ENCODE measurements at places on chromosomes 16 and 17.

DNA sequence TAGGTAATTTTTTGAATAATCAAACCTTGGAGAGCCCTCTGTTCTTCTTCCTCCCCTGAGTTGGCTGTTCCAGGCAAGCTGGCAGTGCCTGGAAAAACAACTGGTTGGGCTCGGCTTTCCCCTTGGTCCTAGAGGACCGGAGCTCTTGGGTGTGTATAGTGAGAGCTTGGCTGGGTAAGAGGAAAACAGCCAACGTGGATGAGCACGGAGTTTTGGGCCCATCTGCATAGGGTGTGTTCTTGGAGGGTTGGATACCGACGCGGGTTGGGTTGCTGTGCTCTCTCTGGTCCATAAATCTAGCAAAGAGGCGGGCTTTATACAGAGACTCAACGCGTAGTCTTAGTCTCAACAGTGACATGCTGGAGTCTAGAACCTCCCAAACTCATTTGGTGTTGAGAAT lies 23.2 kb downstream of the ITGB3 start:
- DNase-seq, result peak; percentile 94

GRCh38 chr17:61196302-61196704 lies 203.3 kb upstream of the TBX2 start:
- no peak for DNase-seq

GRCh38 chr16:55760310-55761001 lies 72.4 kb downstream of the CES1 start:
- no peak for DNase-seq

- DNase-seq, result peak; percentile 61
Measured at GRCh38 chr17:37779554-37779953, 34.7 kb upstream of the HNF1B start.

GRCh38 chr16:14476183-14476582 lies 153.9 kb downstream of the PARN start:
- DNase-seq, result no peak

DNA sequence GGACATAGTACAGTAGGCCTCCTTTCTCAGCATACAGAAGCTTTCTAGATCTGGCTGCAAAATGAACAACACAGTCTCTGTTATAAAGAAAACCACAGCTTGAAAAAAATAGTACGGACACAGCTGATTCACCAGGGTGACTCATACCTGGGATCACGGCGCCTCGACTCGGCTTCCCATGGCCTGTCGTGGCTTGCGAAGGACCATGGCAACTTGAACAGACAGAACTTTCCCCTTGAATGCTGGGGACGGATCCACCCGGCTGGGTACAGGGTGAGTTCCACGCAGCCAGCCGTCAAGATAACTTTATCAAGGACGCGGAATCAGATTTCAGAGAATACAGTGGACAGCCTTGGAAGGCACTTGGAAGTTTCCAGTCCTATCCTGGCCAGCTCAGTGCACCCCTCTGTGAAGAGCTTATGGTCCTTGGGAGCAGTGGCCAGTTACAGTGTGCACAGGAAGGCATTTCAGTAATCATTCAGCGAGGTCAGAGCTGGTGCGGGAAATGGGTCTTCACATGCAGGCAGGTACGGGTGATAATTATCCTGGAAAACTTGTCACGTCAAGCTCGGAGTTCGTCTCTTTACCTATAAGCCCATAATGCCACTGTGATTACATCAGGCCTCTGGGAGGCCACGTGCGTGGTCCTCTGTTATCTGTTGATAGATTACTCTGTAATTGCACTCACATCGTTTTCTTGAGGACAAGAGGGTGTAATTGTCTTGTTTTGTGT lies 57.9 kb upstream of the MAF start:
- peak; percentile 90 for DNase-seq

GRCh38 chr17:50634915-50635731 lies 442 bp downstream of the ABCC3 start:
- DNase-seq, result no peak

DNA sequence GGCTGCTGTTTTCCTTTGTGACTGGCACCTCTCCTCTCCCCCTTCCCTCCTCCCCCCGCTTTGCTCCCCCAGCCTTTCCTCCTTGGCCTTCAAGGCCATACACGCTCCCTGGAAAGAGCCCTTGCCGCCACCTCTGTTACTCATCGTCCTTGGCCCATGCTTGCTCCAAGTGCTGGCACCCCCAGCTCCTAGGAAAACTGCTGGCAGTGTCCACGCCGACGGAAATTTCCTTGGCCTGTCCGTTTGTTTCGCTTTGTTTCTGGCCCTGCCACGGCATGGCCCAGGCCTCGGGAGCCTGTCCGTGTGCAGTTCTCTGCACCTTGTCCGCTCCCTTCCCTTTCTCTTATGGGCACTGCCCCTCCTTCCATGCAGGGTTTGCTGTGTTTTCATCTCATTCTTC lies 18.0 kb downstream of the CA5A start:
- DNase-seq, result no peak

DNA sequence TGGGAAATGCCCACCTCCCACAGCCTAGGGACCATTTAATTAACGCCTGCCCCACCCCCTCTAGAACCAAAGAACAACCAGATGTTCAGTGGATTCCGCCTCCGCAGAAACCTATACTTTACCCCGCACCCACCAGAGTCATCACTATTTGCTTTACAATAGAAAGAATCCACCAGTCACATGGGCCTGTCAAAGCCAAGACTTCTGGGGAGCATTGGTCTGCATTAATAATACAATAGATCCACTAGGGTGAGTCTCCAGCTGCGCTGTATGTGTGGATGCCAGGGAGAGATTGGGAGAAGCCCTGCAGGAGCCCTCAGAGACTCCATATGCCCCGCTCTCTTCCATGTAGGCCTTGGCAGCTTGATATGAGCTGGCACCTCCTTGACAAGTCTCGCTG lies 31.3 kb downstream of the CLEC19A start:
- DNase-seq, result no peak

GRCh38 chr17:58415371-58416055 lies 1.8 kb downstream of the RNF43 start:
- DNase-seq, result no peak

GRCh38 chr16:67516296-67517154 lies 12.1 kb upstream of the RIPOR1 start:
- peak; percentile 78 for DNase-seq

GRCh38 chr17:78398390-78398789 lies 19.9 kb downstream of the PGS1 start:
- DNase-seq, result no peak

DNA sequence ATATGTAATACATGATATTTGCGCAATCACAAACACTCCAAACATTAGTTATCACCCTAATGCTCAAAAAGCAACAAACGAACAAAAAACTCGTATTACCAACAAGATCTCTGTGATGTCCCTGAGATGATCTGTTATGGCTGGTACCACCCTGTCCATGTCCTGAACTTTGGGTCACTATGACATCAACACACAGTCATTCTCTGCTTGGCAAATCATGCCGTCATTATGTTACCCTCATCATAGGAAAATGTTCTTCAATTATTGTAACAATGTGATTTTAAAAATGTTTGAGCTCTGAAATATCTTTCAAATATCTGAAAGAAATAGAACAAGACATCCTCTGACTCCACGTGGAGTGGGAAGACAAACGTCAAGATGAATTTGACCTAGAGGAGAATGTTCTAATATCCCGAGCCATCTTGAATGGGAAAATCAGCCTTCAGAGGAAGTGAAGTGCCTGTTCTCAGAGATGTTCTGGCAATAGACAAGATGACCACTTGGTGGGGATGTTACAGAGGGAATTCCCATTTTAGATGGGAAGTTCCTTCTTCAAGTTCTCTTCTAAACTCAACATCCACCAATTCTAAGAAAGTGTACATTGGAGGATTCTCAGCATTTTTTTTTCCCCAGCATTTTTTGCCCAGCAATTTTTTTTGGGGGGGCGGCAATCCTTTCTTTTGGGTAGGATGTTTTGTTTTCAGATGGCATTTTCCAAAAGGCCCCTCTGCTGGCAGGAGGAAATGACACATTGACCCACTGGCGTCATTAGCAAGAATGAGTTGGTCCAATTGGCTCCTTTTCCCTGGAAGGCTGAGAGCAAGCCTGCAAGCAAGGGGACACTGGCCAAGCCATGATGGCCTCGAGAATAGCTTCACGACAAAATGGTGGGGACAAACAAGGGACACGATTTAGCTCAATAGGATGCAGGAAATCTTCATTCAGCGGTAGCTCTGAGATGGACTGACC lies 3.7 kb upstream of the HSD17B2 start:
- DNase-seq, result peak; percentile 29

DNA sequence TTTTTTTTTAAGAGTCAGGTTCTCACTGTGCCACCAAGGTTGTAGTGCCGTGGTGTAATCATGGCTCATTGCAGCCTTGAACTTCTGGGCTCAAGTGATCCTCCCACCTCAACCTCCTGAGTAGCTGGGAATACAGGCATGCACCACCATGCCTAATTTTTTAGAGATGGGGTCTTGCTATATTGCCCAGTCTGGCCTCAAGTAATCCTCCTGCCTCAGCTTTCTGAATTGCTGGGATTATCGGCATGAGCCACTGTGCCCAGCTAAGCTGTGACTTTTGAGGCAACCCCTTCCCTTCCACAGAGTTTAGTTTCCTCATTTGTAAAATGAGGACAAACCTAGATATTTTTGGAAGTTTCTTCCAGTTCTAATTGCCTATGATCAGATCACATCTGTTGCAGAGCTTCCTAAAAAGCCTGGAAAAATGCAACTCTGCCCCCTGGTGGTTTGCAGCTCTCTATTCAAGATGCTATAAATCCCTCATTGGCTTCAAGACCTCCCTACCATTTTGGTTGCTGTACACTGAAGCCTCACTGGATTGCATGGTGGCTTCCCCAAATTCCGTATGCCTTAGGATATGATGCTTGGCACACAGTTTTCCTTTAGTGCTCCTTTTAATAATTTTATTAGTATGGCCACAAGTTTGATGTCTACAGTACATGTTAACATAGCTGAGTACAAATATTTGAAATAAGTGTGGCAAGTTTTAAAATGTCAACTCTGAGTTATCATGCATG lies 19.3 kb downstream of the GDE1 start:
- DNase-seq, result peak; percentile 65

- peak; percentile 89 for DNase-seq
Measured at GRCh38 chr17:50194934-50195865, 6.2 kb downstream of the COL1A1 start.

GRCh38 chr17:73357318-73357717 lies 45.5 kb upstream of the CDC42EP4 start:
- no peak for DNase-seq

DNA sequence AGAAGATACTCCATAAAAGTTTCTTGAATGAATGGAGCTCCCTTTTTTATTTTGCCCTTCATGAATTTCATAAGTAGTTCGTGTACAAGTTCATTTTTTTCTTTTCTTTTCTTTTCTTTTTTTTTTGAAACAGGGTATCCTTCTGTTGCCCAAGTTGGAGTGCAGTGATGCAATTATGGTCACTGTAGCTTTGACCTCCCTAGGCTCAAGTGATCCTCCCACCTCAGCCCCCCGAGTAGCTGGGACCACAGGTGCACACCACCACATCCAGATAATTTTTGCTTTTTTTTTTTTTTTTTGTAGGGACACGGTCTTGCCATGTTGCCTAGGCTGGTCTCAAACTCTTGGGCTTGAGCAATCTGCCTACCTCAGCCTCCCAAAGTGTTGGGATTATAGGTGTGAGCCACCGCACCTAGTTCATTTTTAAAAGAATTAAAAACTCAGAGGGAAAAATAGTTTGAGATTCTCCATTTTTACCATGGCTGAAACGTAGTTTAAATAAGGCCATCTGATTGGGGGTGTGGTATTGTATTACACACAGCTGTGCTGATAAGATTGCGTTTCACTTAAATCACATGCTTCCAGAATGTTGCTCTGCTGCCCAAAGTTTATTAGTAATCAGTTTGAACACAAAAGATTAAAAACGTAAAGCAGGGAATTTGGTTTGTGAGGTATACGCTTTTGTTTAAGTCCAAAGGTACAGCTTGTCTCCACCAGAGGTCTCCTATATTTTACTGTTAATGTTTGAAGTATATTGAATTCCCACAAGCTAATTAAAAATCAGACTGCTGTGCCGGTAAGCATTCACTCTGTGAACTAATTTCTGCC lies 154.1 kb downstream of the SOCS1 start:
- DNase-seq, result no peak

DNA sequence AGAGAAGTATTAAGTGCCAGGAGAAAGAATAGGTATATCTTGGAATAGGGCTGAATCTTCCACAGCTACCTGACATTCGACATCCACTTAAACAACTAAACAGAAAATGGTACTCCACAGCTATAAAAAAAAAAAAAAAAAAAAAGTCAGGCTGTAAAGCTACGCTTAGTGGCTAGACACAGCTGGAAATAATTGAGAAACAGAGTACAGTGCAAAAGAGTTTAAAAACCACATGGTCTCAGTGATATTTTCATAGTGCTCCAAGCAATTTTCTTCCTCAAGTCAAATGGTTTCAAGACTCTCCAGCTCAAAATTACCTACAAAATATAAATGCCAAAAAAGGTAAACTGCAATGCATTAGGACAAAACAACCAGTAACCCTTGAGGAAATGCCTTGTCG lies 607.1 kb downstream of the KCNJ2 start:
- DNase-seq, result no peak

DNA sequence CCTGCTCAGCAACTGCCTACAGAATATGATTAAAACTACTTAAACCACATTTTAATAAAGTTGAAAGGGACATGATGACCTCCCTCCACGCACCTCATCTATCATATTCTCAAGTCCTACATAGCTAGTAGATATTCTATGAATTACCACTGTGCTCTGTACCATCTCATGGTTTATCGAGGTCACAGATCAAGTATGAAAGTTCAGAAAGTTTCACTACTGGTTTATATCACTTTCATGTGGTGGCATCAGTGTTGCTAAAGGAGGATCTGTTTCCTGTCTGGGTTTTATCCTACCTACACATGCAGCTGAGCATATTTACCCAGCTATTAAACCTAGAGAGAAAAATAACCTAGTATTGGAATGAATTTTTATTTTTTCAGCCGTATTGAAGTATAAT lies 214.9 kb upstream of the MON1B start:
- no peak for DNase-seq

- no peak for DNase-seq
Measured at GRCh38 chr16:84520725-84521496, 16.5 kb upstream of the MEAK7 start.

GRCh38 chr16:86320237-86320595 lies 190.1 kb upstream of the FOXF1 start:
- no peak for DNase-seq

- no peak for DNase-seq
Measured at GRCh38 chr17:32267690-32268205, 2.1 kb downstream of the RHBDL3 start.

- DNase-seq, result no peak
Measured at GRCh38 chr17:43820759-43821158, 12.2 kb downstream of the MPP3 start.

DNA sequence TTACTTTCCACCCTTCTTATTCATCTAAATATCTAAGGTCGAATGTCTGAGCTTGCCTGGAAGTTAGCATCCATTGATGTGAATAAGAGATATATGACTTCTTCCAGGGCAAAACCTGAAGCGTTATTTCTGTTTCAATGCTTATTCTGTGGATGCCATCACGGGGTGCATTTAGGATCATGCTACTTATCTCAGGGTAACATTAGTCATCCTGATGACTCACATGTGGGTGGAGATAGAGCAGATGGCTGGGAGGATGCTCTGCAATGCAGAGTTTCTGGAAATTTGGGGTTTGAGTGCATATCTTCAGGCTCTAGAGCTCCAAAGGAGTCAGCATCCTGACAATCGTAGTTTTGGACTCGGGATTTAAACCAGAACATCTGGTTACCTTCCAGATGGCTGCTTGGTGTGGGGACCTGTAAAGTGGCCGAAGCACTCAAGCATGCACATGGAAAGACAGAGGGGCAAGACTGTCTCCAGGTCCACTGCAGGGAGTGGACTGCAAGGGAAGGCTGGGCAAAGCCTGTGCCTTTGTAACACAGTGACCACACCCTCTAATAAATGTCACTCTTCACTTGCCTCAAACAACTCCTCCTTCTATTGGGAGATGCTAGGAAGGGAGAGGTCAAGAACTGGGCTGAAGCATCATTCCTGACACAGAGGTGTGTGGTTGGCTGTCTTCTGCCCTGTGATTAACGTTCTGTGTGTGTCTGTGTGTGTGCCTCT lies 175.2 kb upstream of the SALL1 start:
- DNase-seq, result peak; percentile 56

Measured in fibroblast of skin of back (primary cell).